Activated naive CD4-positive, alpha-beta T cell treated with Interleukin-2 at 50 U/mL for 16 hours (primary cell): ENCODE measurements at places on chromosomes 3 and 15.

GRCh38 chr3:160999274-160999673 is 105.9 kb downstream of the B3GALNT1 start:
- DNase-seq, result no peak

DNA sequence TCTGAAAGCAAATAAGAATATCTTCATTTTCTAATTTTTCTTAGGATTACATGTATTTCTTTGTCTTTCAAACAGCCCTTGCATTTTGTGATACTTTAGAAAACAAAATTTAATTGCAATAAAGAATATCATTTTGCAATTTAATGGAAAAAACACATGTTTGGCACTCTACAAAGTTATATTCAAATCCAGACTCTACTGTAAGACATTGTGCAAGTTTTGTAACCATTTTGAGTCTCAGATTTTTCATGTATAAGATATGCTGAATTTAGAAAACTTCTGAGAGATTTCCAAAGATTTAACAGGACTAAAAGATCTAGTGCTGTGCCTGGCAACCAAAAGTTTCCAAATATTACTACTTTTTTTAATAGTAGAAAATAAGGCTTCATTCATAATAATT is 187.1 kb upstream of the AGTR1 start:
- DNase-seq, result no peak

- DNase-seq, result no peak
Measured at GRCh38 chr15:45185069-45185779, 2.5 kb downstream of the SHF start.

GRCh38 chr15:62818691-62819090 is 223.9 kb upstream of the TPM1 start:
- no peak for DNase-seq

DNA sequence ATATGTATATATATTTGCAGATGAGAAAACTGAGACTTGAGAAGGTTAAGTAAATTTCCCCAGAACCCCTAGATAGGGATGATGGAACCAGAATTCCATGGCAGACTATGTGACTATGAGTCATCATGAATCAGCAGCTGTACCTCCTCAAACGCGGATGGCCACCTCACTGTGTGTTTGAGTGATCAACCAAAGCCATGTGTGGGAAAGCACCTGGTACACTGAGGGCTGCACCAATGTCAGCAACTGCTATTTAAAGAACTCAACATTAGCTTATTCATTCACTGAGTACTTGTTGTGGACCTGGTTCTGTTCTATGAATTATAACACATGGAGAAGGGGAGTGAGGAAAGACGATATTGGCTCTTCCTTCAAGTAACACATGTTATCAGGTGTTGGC is 377.0 kb downstream of the GAP43 start:
- no peak for DNase-seq

DNA sequence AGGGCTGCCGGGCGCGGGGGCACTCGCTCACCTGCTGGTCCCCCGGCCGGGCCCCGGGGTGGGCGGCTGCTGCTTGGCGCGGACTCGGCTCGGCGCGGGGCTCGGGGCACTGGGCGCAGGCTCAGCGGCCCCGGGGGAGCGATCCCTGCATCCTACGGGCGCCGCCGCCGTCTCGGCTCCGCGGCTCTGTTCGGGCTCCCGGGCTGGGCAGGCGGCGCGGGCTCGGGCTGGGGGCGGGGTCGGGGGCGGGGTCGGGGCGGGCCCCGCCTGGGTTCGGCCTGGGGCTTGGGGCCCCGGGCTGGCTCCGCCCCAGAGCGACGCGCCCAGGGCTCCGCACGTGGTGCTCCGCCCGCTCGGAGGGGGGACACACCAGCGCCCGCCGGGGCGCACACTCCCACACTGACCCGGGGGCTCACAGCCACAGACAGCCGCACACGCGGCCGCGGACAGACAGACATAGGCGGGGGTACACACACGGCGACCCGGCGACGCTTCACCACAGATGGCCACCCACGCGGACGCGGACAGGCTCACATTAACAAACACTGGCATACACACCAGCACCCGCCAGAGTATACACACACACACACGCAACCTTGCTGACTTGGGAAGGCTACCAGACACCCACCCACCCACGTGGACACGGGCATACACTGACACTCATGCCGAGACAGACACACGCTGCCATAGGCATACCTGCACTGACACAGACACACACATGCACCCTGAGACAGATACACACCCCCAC is at the start of gene SCN5A:
Gene SCN5A, minus strand, starts transcription at position 188 of the 748 bp plus-strand sequence. CDS start 16,380 bp downstream, outside the sequence.
- DNase-seq, result peak; percentile 63

DNA sequence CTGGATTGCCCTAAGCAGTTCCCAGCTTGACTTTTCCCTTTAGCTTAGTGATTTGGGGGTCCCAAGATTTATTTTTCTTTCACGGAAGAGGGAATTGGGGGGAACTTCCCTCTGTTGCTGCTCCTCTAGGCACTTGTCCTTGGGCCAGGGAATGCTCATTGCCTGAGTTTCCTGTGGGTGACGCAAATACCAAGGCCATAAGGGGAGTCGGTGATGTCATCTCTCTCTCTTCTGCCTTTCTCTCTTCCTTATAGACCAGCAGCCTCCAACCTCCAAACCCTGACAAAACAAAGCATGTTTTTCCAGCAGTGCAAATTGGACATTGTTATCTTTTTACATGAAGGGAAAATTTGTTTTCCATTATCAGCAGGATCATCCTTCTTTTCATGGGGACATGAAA is 120.2 kb downstream of the ITPR1 start:
- no peak for DNase-seq

GRCh38 chr3:81799403-81799802 is 38.0 kb upstream of the GBE1 start:
- no peak for DNase-seq

DNA sequence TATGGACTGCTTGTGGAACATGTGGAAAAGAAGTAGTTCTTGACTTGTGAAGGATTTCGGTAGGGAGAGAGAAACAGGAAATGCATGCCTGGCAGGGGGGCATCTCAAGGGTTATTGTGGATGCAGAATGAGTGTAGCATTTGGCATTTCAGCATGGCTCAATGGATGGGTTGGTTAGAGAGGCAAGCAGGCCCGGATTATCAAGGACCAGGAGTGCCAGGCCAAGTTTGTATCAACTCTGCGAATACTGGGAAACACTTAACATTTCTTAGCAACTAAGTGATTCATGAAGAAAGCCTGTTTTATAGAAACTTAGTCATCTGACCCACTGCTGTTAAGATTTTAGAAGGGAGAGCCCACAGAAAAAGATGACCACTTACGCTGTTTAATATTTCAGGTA is 33.6 kb downstream of the KIF15 start:
- no peak for DNase-seq

DNA sequence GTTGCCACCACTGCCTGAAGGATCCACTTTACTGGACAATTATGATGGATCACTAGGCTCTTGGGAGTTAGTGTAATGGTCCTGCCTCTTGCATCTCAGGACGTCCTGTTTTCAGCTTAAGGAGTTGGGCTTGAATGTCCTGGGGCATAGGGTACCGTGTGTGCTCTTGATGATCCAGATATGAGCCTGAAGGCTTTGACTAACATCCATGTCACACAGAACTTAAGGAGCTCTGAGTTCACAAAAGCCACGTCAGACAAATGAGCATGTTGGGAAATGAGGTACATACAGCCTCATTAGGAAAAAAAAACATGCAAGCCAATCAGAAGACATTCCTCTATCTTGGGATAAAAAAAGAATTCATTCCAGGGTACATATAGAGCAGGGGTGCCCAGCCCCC is 40.8 kb downstream of the CA12 start:
- DNase-seq, result no peak

DNA sequence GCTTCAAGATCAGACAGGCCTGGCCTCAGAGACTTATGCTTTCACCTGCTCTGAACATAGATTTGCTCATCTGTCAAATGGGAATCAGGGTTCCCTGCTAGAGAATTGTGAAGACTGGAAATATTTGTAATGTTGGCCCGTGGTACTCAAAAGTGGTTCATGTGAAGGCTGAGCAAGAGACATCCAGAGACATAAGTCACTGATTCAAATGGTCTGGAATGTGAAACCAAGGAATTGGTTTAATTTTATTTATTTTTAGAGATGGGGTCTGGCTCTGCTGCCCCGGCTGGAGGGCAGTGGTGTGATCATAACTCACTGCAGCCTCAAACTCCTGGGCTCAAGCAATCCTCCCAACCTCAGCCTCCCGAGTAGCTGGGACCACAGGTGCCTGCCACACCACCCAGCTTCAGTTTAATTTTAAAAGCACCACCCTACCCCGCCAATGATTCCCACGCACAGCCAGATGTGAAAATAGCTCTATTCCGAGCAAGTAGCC is 60.1 kb downstream of the DAPK2 start:
- no peak for DNase-seq

DNA sequence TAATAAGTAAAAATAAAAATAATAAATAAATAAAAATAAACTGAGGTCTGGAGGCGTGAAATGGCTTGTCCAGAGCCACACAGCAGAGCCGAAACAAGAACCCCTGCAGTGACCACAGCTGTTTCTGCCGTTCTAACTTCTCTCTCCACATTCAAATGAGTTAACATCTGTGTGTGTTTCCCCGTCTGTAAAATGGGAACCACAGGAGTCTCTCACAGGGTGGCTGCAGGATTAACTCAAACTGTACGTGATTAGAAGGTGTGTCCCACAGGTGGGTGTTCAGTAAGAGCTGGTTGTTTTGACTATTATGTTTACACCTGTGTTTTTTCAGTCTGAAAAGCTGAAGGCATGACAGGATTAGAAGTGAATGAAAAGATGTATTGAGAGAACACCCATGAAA is 27.0 kb upstream of the MUC4 start:
- DNase-seq, result no peak
